ENCODE measurements at places on chromosomes 11 and 22. TPM values are rescaled to one million over a fixed set of nuclear protein-coding genes. Genes with fewer than 3 reads are reported as not detected.

Gene SERPIND1
- total RNA-seq = not detected

Gene OR4A16
- not detected for total RNA-seq

Gene CCDC82
- total RNA-seq = 9.5 TPM

Gene MOGAT2
- total RNA-seq = not detected

Gene MUC6
- not detected for total RNA-seq

Gene TAGLN
- total RNA-seq = 6,542 TPM

Gene KRTAP5-8
- not detected for total RNA-seq

Gene IL10RA
- total RNA-seq = 38.6 TPM

- H3K27ac ChIP-seq = peak overlapping the region; percentile 54
- H3K27me3 ChIP-seq = no peaks in the 10 kb centered on the region
- H3K4me1 ChIP-seq = no peaks in the 10 kb centered on the region
- H3K36me3 ChIP-seq = no peaks in the 10 kb centered on the region
- DNase-seq = no peak
- H3K4me3 ChIP-seq = no peak overlapping the region
These were observed 73.2 kb upstream of the BID start for GRCh38 chr22:17847360-17848078.

DNA sequence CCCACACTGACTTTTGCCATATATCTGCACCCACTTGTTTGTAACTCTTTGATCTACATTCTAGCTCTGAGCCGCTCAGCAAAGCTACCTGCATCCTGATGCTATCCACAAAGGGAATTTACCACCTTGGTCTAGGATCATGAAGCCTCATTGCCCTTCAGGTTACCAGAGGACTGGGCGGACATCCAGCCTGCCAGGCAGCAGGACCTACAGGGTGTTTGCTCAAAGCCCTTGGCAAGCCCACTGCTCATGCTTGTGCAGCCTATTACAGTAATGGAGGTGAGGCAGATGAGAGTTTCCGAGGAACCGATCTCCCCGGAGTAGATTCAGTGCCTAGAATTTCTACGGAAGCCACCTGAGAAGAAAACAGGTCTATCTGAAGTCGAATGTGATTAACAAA is 417.2 kb downstream of the OPCML start:
- H3K27ac ChIP-seq = no peak overlapping the region
- no peaks in the 10 kb centered on the region for H3K4me1 ChIP-seq
- H3K27me3 ChIP-seq = no peaks in the 10 kb centered on the region
- H3K36me3 ChIP-seq = no peaks in the 10 kb centered on the region
- H3K4me3 ChIP-seq = no peak overlapping the region

DNA sequence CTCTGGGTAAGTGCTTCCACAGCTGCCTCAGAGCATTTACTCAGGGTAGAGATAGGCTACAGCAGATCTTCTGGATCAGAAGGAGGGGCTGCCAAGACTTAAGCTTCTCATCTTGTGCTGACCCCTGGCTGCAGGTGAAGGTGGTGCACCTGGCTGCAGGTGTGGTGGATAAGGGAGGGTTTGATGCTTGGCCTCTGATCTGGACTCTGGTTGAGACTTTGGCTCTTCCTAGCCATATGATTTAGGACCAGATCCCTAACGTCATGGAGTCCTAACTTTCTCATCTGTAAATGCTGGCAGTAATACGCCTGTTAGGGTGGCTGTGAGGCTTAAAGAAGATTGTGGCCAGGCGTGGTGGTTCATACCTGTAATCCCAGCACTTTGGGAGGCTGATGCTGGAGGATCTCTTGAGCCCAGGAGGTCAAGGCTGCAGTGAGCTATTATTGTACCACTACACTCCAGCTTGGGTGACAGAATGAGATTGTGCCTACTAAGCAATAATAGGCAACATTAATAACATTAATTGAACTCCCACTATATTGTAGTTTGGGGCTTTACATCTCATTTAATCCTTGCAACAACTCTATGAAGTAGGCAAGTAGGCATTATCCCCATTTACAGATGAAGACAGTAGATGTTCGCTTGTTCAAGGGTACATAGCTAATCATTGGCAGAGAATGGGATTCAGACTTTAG is 10.7 kb downstream of the DTX4 start:
- H3K27me3 ChIP-seq = no peaks in the 10 kb centered on the region
- H3K4me1 ChIP-seq = no peaks in the 10 kb centered on the region
- no peaks in the 10 kb centered on the region for H3K36me3 ChIP-seq
- H3K4me3 ChIP-seq = no peak overlapping the region
- DNase-seq = no peak

- H3K4me3 ChIP-seq = peak overlapping the region; percentile 19
- no peaks in the 10 kb centered on the region for H3K4me1 ChIP-seq
- DNase-seq = no peak
- no peak overlapping the region for H3K27ac ChIP-seq
These were observed 49.0 kb downstream of the RPUSD4 start for GRCh38 chr11:126162306-126163030.

GRCh38 chr11:33290319-33290718 is 33.1 kb downstream of the HIPK3 start:
- H3K36me3 ChIP-seq = peaks cover 5% of the 10 kb centered on the region
- no peak overlapping the region for H3K4me3 ChIP-seq
- DNase-seq = no peak
- H3K27me3 ChIP-seq = no peaks in the 10 kb centered on the region
- H3K27ac ChIP-seq = no peak overlapping the region

- H3K36me3 ChIP-seq = peaks cover 19% of the 10 kb centered on the region
- no peak overlapping the region for H3K27ac ChIP-seq
These were observed 55.6 kb downstream of the P4HA3 start for GRCh38 chr11:74255741-74256375.

GRCh38 chr11:19631712-19632498 is 80.7 kb upstream of the NAV2 start:
- H3K27me3 ChIP-seq = no peaks in the 10 kb centered on the region
- peaks cover 58% of the 10 kb centered on the region for H3K4me1 ChIP-seq
- no peak for DNase-seq
- H3K4me3 ChIP-seq = peak overlapping the region; percentile 13

- no peaks in the 10 kb centered on the region for H3K27me3 ChIP-seq
- no peaks in the 10 kb centered on the region for H3K36me3 ChIP-seq
- no peak for DNase-seq
- no peak overlapping the region for H3K4me3 ChIP-seq
- H3K27ac ChIP-seq = no peak overlapping the region
These were observed 167.0 kb upstream of the B3GAT1 start for GRCh38 chr11:134578807-134579723.

GRCh38 chr11:30455025-30455424 is 131.1 kb downstream of the MPPED2 start:
- DNase-seq = no peak
- no peaks in the 10 kb centered on the region for H3K27me3 ChIP-seq
- no peaks in the 10 kb centered on the region for H3K4me1 ChIP-seq
- H3K4me3 ChIP-seq = no peak overlapping the region
- H3K36me3 ChIP-seq = no peaks in the 10 kb centered on the region

GRCh38 chr11:116384876-116385275 is 387.9 kb downstream of the BUD13 start:
- no peaks in the 10 kb centered on the region for H3K4me1 ChIP-seq
- no peak overlapping the region for H3K27ac ChIP-seq
- no peaks in the 10 kb centered on the region for H3K27me3 ChIP-seq
- no peak for DNase-seq

DNA sequence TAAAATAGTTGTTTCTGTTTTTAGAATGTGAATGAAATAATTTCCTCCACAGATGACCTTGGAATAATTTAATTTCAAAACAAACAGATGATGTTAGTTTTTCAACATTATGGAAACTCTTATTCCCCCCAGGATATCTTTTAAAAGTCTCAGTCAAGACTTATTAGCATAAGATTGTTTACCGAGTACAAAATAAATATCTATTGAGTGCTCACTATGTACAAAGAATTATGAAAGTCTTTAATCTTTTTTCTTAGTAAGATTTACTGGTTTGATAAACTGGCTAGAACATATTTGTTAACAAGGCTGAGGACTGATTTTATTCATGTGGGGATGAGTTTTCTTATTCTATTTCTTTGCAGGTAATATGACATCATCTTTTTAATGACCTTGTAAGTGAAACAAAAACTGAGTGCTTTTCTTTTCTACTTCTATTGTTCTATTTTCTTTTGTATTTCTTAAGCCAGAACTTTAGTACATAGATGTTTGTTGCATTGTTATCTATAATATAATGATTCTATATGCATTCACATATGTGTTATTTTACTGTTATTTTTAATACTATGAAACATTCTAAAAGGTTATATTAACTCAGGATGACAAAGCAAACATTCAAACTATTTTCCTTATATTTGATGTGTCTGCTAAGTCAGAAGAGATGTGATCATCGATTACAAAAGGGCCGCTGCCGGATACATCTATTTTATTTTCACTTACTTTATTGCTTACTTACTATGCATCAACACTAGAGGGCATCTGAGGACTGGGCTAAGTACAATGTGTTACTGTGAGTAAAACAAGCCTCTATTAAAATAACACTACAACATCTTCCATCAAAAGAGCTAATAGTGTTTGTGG is 111.0 kb upstream of the ARHGAP42 start:
- no peak overlapping the region for H3K4me3 ChIP-seq
- DNase-seq = no peak
- H3K27ac ChIP-seq = no peak overlapping the region
- H3K4me1 ChIP-seq = no peaks in the 10 kb centered on the region
- no peaks in the 10 kb centered on the region for H3K27me3 ChIP-seq
- no peaks in the 10 kb centered on the region for H3K36me3 ChIP-seq

DNA sequence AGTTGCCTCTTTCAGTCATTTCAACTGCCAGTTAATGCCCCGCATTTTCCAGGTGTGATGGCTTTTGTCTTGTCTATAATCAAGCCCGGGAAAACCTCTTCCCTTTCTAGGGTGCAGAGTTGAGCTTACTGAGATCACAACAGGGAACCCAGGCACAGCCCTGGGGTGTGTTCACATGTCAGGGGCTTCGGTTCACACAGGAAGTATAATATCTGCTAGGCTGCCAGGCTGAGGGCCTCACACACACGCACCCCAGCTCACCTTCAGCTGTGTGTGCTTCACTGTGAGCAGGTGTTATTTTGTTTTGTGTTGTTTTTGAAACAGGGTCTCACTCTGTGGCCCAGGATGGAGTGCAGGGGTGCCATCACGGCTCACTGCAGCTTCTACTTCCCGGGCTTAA is 9.7 kb upstream of the SOX10 start:
- H3K36me3 ChIP-seq = no peaks in the 10 kb centered on the region
- H3K27ac ChIP-seq = no peak overlapping the region
- no peak for DNase-seq
- no peaks in the 10 kb centered on the region for H3K4me1 ChIP-seq
- H3K27me3 ChIP-seq = no peaks in the 10 kb centered on the region

DNA sequence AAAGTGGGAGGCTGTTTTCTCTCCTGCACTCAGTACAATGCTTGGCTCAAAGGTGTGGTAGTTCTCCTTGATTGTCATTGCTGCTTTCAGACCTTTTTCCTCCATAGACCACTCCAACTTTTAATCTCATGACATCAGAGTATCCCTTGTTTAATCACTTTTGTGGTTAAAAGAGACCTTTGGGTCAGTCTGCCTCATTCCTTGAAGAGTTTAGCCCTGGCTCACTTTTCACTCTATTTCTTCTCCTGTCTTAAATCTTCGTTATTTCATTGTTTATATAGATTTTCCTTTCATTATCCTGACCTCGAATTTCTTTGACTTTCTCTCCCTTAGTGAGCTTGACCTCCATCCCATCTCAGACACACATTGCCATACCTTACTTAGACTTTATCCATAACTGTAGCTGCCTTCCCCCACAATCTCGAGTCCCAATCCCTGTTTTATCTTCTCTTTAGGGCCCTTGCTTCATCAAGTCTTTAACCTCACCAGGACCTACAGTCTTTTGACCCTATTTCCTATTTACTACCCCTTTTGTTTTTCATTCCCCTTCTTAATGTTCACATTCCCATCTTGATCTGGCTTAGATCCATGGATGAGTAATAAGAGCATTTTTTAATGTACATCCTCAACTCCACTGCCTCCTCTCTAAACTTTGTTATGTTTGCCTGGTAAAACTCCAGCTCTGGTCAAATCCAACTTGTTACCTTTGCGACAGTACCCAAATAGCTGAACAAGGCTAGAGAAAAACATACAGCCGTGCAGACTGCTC is 9.5 kb downstream of the ATXN10 start:
- no peaks in the 10 kb centered on the region for H3K36me3 ChIP-seq
- H3K27me3 ChIP-seq = no peaks in the 10 kb centered on the region
- H3K4me1 ChIP-seq = peaks cover 29% of the 10 kb centered on the region
- DNase-seq = no peak

DNA sequence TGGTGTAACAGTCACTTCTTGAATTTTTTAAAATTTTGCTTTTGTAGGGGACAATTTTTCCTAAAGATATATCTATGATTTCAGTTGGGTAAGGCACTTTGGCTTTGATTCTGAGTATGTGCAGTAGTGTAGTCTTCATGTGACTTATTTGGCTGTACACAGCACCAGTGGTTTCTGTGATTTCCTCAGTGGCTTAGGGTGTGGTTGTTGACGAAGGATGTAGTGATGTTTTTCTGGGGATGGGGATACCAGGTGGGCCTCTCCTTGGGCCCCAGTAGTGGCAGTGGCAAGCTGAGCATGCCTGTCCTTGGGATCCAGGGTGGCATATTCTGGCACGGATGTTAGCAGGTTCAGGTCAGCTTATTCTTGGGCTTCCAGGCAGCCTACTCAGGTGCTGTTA is 364.9 kb upstream of the CADM1 start:
- no peak overlapping the region for H3K4me3 ChIP-seq
- H3K36me3 ChIP-seq = no peaks in the 10 kb centered on the region
- no peak for DNase-seq
- no peaks in the 10 kb centered on the region for H3K27me3 ChIP-seq
- H3K27ac ChIP-seq = no peak overlapping the region
- no peaks in the 10 kb centered on the region for H3K4me1 ChIP-seq

- no peaks in the 10 kb centered on the region for H3K27me3 ChIP-seq
- no peaks in the 10 kb centered on the region for H3K36me3 ChIP-seq
- no peak overlapping the region for H3K27ac ChIP-seq
- no peak for DNase-seq
- no peak overlapping the region for H3K4me3 ChIP-seq
- no peaks in the 10 kb centered on the region for H3K4me1 ChIP-seq
These were observed 6.0 kb upstream of the OR5B21 start for GRCh38 chr11:58513747-58514367.

DNA sequence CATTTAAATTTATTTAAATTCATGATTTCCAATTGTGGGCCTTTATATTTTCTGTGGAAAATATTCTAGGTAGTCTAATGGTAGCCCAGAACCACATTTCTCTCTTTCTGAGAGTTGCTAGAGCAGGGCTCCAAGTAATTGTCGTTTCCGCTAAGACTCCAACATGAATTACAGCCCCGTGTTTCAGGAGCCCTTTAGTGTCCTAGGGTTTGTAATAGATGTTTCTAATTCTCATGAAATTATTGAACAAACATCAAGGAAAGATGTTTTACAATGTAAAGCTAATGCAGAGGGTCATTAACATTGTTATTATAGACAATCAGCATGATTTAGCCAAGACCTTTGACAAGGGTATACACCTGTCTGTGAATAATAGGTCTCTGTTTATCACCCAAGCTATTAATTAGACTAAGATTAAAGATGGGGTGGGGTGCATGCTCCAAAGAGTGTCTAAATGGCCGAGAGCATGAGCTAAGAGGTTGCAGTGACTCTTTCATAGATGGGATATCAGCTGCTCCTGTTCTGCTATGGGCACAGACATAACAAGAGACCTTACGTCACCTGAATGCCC is 81.8 kb upstream of the NTM start:
- no peak overlapping the region for H3K4me3 ChIP-seq
- H3K36me3 ChIP-seq = no peaks in the 10 kb centered on the region
- H3K4me1 ChIP-seq = no peaks in the 10 kb centered on the region
- H3K27ac ChIP-seq = no peak overlapping the region
